ENCODE measurements at places on chromosomes 13 and 19.

GRCh38 chr13:41312176-41312500 lies 1.1 kb downstream of the NAA16 start:
- no peak for DNase-seq

GRCh38 chr19:9323557-9323918 lies 441 bp upstream of the ZNF559 start:
- DNase-seq, result peak; percentile 64

DNA sequence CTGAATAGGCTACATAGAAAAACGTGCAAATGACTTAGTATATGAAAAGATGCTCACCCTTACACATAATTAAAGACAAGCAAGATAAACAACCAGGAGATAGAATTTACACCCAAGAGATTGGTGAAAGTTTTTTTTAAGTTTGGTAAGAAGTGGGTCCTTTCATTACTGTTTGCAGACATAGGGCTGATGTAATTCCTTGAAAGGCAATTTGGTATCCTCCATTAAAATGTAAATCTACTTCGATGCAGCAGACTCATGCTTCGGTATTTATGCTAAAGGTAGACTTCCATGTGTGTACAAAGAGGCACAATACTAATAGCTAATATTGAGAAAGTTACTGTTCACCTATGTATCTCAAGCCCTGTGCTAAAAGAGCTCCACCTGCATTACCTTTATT lies 33.5 kb downstream of the CNMD start:
- DNase-seq, result no peak

GRCh38 chr13:26424181-26424580 lies 133.3 kb upstream of the WASF3 start:
- no peak for DNase-seq

GRCh38 chr19:41784743-41785142 lies 11.6 kb upstream of the CEACAM3 start:
- no peak for DNase-seq

DNA sequence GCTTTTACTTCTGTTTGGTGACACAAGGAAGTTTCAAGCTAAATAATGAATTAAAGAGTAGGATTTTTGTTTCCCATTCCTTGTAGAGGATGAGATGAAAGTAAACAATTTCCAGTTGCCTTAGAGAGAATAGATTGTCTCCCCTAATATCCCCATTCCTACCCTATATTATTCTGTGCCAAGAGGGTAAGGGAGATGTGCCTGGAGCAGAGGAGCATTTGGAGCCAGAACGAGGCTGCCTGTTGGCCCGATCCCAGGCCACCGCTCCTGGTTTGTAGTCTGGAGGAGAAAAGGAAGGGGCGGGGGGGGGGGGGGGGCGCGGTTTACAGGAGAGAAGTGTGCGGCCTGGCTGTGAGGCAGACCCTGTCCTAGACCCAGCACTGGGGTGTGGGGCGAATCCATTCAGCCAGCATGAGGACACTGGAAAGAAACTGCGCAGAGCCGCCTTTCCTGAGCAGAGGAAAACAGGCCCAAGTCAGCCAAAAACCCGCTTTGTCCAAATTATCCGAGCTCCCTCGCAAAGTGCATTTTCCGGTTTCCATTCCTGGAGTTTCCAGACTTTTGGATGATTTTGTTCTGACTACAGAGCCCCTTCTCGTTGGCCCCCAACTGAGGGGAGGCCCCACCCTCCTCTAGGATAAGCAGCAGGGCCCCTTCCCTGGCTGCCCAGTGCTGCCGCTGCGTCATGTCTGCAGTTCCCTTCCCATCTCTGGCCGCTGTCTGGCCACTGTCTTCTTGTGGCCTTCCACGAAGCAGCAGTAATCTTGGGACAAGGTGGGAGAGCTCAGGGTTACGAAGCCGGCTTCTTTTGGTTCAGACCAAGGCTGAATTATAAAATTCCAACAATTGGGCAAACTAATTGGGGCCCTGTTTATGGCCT lies 23.0 kb downstream of the NFIX start:
- no peak for DNase-seq

DNA sequence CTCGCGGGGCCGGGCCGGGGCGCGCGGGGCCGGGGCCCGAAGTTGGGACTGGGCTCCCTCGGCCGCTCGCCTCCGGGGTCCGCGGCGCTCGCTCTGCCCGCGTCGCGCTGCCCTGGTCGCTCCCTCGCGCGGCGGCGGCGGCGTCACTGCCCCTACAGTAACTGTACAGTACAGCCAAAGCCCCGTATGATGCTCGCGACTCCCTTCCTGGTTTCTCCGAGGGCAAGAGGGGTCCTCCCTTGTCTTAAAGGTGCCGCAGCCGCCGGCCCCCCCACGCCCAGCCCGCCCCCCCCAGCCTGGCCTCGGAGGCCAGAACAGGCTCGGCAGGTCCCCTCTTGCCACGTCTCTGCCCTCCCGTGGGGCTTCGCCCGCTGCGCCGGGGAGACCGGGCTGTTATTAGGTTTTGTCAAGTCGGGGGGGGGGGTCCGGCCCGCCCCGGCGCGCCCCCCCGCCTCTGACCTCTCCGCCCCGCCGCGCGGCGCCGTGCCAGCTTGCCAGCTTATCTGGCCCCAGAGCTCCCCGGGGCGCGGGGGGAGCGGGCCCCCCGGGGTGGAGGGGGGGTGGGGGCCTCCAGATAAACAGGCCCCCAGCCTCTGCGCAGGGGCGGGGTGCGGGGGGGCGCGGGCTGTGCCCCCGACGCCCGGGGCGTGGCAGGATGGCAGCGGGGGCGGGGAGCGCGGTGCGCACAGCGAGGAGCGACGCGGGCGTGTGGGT lies at the start of gene ZBTB7A:
Gene ZBTB7A (minus strand): TSS at position 218 of the 714 bp plus-strand sequence. CDS start 11,667 bp downstream, outside the sequence.
- peak; percentile 58 for DNase-seq

- DNase-seq, result no peak
These were observed 3.2 kb upstream of the PRR36 start for GRCh38 chr19:7877249-7877836.

DNA sequence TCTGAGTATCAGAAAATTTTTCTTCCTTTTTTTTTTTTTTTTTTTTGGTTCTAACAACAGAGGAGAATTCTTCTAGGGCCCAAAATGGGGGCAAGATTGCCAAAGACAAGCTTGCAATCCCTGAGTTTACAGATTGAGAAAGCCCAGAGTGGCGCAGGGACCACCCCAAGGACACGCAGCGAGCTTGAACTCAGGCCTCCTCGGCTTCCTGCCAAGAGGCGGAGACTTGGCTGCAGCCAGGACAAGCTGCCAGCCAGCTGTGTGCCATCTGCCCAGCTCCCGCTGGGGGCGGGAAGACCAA lies 506 bp upstream of the MRPL34 start:
- no peak for DNase-seq

DNA sequence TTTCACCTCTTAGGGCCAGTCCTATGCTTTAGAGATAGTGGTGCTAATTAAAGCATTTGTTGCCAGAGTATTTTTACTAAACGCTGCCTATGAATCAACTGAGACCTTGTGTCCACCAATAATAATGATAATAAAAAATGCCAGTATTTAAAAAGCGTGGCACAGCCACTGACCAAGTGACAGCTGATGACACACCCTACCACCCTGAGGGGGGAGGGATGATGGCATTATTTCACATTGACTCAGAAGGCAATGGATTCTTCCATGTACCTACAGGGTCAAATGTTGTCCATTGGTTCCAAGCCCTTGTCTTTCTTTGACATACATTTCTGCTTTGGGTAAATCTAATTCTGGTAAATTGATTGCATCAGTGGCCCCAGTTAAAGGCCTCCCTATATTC lies 384.4 kb downstream of the DLEU7 start:
- DNase-seq, result no peak

- DNase-seq, result no peak
These were observed 107.5 kb downstream of the PCCA start for GRCh38 chr13:100196375-100196774.

DNA sequence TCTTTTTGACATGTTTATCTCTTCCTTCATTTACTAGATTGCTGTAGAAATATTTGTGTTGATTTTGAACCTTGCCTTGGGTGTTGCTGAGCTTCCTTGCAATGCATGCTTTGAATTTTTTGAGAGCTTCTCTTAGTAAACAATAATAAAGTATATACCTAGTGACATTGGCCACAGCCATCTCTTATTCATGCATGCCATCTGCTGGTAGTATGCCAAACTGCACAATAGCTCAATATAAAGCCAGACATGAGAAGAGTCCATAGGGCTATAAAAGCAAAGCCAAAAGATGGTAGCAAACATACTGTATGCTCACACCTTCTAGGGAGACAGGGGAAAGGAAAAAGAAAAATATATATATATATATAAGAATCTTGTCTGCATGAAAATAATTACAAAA lies 18.9 kb upstream of the ZSCAN5A start:
- DNase-seq, result peak; percentile 63

GRCh38 chr13:102399791-102400674 lies 1.8 kb downstream of the FGF14 start:
- DNase-seq, result no peak

DNA sequence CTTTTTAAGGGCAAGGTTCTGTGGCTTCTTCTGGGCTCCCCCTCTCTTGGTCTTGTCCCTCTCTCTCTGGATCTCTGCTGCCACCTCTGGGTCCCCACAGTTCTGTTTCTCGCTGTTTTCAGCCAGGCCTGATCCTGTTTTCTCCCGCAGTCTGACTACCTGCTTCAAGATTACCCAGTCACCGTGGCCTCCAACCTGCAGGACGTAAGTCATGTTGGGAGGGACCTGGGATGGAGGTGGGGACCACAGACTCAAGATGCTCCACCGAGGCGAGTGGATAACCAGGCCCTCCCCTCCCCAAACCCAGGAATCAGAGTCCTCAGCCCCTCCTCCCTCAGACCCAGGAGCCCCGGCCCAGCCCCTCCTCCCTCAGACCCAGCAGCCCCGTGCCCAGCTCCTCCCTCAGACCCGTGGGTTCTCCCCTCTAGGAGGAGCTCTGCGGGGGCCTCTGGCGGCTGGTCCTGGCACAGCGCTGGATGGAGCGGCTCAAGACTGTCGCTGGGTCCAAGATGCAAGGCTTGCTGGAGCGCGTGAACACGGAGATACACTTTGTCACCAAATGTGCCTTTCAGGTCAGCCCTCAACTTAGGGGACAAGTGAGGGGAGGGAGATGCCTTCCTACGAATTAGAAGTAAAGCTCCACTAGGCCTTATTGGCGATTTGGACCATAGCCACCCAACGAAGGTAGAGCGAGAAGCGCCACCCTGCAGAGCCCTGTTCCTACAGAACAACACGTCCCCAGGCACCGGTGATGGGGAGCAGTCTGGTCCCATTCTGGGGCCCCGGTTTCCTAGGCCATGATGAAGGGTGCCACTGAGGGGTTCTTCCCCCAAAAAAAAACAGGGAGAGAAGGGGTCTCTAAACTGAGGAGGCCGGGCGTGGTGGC lies 2.2 kb downstream of the FLT3LG start:
- DNase-seq, result peak; percentile 91

DNA sequence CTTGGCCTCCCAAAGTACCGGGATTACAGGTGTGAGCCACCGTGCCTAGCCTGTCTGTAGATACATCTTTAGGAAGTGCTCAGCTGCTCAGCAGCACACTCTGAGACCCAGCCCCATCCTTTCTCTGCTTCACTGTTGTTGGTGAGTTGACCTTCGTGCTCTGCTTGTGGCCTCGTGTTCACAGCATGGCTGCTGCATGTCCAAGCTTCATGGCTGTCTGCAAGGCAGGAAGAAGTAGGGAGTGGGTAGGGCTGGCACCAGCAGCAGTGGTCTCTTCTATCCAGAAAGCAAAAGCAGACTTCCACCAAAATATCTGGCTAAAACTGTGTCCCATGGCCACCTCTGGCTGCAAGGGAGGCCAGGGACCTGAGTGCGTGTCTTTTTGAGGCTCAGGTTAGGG lies 14.2 kb downstream of the B3GNT8 start:
- no peak for DNase-seq

DNA sequence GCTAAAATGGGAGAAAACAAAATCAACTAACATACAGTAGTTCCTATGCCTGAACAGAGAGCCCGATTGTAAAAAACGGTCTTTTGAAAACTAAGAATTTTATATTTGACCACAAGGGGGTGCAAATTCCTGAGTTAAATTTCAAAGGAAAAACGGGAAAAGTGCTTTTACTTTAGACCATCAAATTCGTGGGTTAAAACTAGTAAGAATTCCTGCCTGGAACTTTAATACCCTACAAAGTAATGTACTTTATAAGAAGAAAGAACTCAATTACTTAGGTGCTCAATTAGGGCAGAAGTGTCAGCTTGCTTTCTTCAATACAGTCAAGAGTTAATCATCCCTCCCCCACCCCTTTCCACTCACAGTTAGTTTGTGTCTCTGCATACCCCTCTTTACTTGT lies 69.8 kb downstream of the KCNRG start:
- no peak for DNase-seq

- no peak for DNase-seq
These were observed 16.0 kb downstream of the MAG start for GRCh38 chr19:35307931-35308330.

GRCh38 chr13:35843272-35843671 lies 287.9 kb downstream of the DCLK1 start:
- DNase-seq, result no peak

DNA sequence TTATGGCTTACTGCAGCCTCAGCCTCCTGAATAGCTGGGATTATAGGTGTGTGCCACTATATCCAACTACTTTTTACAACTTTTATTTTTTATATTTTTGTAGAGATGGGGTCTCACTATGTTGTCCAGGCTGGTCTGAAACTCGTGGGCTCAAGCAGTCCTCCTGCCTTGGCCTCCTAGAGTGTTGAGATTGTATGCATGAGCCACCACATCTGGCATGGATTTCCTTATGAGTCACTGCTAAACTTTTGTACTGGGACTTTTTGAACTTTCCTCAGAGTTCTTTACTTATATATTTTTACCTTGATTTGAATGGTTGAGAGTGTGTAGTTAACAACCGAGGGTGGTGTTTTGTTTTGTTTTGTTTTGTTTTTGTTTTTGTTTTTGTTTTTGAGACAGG lies 33.4 kb downstream of the DNAJC3 start:
- no peak for DNase-seq

DNA sequence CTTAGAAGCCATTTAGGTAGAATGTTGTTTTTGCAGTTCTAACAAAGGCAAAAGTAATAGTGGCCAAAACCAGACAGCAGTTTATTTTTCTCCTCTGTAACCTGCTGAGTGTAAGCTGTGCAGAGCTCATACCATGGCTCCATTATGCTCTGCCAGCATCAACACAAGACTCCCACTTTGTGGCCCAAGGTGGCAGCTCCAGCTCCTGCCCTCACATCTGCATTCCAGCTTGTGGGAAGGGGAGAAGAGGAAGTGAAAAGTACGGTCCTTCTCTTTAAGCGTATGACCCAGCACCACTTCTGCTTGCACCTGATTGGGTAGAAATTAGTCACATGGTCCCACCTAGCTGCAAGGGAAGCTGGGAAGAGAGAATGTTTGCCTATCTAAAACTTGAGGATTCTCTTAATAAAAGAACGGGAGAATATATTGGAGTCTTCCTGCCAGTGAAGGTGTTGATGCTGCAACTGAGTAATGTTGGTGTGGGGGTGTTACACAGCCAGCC lies 19.2 kb downstream of the ADGRE1 start:
- DNase-seq, result no peak

Data from HuH-7 (cell line).